Stimulated activated CD8-positive, alpha-beta memory T cell treated with anti-CD3 and anti-CD28 coated beads, Interleukin-7, amount 100 ng/mL, for 48 hours (primary cell): ENCODE measurements at places on chromosomes 5 and 9.

DNA sequence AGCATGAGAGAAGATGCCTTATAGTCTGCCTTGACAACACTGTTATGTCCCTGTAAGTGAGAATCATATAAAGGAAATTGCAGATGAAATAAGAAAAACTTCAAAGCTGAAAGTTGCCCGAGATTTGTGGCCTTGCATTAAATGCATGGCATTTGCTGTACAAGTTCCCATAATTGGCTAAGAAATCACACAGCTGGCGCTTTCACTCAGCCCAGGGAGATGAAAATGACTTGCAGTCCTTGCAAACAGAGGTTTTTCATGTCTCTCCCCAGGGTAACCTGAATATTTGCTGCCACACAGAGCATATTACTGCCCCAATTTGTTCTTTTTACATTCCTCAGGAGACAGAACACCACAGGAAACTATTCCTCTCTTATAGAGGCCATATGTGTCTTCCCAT lies 174.8 kb downstream of the FAM114A2 start:
- no peak for DNase-seq

DNA sequence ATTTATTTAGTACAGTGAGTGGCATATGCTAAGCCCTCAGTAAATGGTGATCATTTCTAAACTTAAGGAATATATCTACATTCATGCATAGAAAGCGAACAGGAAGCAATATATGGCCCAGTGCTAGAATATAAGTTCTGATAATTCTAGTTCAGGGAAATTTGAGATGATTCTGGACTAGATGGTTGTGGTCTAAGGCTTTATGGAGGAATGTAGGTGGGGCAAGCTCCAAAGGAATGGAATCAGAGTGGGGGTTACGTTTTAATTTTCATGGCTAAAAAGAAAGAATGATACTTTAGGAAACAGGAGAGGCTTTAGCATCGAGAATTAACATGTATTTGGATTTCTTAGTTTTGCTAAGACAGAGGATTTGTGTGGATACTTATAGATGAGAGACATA lies 56.1 kb downstream of the MTREX start:
- no peak for DNase-seq

- no peak for DNase-seq
These were observed 35.8 kb upstream of the NFIB start for GRCh38 chr9:14349447-14350348.

DNA sequence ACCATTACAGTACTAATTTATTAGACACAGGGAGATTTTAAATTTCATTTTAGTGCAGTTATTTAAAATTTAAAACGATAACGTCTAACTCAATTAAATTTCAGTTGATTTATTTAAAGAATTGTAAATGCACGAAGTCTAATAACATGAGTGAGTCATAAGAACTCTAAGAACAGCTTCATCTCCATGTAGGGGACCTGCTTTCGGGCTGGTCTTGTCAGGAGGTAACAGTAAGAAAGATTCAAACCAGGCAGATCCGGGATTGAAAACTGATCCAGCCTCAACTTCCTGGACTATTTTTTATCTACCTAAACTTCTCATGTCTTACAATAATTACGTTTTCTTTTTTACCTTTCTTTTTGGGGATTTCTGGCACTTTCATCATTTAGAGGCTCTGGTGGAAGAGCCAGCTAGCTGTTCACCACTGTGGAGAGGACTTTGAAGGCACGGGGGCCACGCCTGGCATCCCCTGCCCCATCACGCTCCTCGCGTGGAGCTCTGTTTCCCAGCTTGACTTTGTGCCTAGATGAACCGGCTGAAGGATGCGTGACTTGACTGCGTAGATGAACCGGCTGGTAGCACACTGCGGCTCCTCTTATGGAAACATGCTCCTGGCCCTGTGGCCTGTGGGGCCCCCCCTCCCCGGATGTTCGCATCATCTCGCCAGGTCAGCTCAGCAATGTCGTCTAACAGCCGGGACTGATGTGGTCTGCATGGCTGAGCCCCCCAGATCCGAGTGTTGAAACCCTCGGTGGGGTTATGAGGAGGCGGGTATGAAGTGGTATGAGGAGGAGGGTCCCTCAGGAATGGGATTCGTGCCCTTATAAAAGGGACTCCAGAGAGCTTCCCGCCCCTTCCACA lies 26.0 kb downstream of the NDUFS6 start:
- no peak for DNase-seq

DNA sequence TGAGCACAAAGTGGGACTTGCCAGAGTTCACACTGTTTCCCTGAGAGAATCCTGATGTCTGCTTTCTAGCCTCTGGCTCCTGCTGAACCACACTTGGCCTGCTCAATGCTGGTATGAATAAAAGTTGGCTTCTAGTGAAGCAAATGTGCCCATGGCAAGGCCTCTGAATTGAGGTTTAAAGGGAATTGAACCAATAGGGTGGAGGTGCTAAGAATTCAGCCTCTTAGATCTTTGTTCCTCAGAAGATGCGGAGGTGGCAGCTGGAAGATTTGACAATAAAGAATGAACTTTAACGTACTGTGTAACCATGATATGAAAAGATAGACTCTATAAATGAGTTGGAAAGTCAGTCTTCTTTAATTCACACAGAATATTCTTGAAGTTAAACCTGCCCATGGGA lies 57.2 kb downstream of the RASGRF2 start:
- no peak for DNase-seq

DNA sequence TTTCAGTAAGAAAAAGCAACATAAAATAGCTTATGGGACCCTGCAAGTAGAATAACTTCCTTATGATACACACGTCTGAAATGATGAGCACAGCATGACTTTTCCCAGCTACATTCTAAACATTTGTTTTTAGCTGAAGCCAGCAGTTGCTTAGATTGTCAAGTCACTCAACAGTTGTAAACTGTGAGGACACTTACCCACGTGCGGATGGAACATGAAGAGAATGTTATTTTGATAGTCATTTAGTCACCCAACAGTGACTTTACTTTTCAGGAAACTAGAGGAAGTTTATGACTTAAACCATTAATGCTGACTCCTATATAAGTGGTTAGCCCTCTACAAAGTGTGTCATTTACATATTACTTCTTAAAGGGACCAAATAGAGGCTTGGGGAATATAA lies 3.0 kb downstream of the HACD4 start:
- DNase-seq, result no peak

DNA sequence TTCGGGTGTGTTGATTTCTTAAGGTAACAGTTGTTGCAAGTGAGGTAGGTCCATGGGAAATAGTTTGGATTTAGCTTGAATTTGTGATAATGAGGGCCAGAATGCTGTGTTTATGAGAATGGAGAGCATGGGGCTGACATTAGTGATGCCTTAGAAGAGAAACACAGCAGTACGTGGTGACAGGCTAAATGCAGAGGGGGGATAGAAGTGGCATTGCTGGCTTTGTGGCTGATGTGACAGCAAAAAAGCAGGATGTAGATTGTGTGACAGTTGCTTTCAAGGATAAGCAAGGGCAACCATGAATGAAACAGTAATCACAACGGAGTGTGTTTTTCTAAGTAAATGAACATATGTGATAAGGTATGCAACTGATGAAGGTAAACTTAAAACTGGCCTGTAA lies 103.4 kb upstream of the SGCD start:
- DNase-seq, result no peak

GRCh38 chr5:8770431-8770830 lies 775.4 kb downstream of the SEMA5A start:
- no peak for DNase-seq

- no peak for DNase-seq
These were observed 3.8 kb downstream of the LHFPL2 start for GRCh38 chr5:78644741-78645300.

GRCh38 chr5:88539693-88540365 lies 271.2 kb upstream of the TMEM161B start:
- DNase-seq, result no peak

DNA sequence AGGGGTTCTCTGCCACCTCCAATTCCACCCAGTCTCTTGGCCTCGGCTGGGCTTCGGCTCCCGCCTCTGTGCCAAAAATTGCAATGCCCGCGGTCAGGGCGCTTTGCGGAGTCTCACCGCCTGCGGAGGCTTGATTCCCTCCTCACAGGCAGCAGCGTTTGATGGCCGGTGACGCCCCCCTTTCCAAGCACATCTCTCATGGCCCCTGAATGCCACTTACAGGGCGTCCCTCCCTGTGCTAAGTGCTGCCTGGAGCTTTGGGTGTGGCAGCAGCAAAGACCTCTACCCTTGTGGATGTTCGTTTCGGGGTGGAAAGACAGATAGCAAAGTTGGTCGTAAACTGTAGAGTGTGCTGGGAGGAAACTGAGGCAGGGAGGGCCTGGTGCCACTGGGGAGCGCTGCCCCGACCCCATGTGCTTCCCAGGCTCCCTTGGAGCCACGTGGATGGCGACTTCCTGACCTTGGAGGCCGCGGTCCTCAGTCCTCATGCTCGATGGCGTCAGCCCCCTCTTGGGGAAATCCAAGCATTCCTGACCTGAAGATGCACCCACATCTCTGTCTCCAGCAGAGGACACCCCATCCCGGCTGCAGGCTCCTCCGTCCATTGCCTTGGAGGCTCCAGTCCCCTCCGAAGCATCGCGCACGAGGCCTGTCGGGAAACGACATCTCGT lies 249.2 kb upstream of the IRX4 start:
- DNase-seq, result no peak

DNA sequence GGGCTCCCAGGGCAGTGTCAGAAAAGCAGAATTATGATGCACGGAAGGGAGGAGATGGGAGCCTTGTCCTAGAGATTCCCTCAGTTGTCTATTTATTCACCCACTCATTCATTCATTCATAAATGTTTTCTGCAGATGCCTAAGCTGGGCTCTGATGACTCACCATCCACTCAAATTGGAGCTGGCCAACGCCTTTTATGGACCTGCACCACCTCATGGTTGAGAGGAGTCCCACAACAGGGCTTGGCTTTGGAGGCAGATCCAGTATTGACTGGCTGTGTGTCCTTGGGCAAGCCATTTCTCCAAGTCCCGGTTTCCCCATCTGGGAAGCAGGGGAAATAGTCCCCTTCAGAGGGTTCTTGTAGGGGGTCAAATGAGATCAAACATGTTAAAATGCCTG lies 227.8 kb downstream of the MELK start:
- DNase-seq, result no peak

GRCh38 chr5:151004499-151004898 lies 15.9 kb upstream of the GPX3 start:
- DNase-seq, result no peak

DNA sequence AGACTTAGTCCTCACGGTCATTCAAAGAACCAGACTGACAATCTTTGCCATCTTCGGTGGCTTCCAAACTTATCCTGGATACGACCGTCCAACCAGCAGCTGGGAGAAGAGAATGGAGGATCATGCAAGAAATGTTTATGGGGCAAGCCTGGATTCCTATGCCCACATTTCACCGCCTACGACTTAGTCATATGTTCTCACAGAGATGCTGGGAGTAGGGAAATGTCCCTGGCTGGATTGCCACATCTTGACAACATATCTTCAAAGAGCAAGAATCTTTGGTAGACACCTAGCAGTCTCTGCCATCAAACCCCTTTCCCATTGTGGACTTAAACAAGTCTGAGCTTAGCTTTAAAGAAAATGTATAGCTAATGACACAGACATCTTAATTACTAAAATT lies 5.0 kb downstream of the MED7 start:
- no peak for DNase-seq

GRCh38 chr5:153658149-153658548 lies 167.7 kb downstream of the GRIA1 start:
- DNase-seq, result no peak

DNA sequence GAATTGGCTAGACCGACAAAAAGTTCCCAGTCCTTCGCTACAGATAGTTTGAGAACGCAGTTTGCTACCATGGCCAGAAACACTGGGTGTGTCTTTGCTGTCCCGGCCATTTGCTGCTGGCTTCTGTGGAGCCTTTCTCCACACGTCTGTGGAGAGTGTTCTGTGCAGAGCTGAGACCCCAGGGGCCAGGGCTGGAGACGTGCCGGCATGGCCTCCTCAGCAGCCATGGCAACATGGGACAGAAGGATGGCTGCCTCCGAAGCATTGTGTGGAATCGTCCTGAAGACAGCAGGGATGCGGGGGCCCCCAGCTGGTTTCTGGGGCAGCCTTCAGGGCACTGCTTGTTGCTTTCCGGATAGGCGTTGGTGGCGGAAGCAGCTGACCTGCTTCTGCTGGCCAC lies 142.8 kb downstream of the GADD45G start:
- no peak for DNase-seq

DNA sequence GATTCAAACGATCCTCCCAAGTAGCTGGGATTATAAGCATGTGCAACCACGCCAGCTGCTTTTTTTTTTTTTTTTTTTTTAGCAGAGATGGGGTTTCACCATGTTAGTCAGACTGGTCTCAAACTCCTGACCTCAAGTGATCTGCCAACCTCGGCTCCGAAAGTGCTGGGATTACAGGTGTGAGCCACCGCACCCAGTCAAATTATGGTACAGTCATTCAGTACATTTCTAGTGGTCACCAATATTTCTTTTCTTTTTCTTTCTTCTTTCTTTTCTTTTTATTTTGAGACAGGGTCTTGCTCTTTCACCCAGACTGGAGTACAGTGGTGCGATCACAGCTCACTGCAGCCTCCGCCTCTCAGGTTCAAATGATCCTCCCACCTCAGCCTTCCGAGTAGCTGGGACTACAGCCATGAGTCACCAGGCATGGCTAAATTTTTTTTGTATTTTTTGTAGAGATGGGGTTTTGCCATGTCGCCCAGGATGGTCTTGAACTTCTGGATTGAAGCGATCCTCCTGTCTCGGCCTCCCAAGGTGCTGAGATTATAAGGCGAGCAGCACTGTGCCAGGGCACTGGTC lies 25.4 kb upstream of the DCP2 start:
- DNase-seq, result peak; percentile 50

- no peak for DNase-seq
These were observed 11.4 kb upstream of the DUSP1 start for GRCh38 chr5:172782169-172783039.

- DNase-seq, result no peak
These were observed 41.4 kb upstream of the DAB2IP start for GRCh38 chr9:121609822-121610637.

- no peak for DNase-seq
These were observed 144.2 kb downstream of the MLLT3 start for GRCh38 chr9:20477940-20478620.

DNA sequence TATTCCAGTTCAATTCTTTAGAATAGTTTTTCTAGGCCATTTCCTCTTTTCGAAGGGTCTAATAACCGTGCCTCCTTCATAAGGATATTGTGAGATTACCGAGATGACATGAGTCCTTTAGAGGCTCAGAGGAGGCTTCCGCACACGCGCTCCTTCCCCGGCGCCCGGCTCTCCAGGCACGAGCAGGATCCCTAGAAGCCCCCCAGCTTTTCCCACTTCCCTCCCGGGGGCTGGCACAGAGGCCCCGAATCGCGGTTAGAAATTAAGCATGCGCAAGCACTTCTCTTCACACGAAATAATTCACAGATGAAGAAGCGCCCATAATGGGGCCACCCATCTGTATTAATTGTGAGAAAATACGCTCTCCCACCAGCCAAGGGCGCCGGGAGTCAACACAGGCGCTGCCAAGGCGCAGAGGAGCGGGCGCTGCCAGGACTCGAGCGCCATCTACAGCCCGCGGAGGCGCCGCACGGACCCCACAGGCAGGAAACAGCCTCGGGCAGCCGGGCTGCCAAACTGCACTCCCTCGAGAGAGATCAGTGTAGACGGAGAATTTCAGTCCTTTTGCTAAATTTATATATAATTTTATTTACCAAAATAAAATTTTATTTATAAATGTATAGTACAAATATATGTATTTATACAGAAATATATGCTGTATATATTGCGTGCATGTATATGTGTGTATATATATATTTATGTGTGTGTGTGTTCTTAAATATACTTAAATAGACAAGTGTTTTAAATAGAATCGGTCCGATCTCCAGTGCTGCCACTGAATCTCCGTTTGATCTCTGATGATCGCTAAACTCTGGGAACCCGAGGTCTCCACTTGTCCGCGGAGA lies 258.1 kb upstream of the NFIL3 start:
- peak; percentile 37 for DNase-seq

- DNase-seq, result no peak
These were observed 449.2 kb downstream of the IRX1 start for GRCh38 chr5:4044881-4045280.
